GM12865 (cell line): ENCODE measurements at places on chromosomes 2 and 18.
A peak's percentile ranks its signal among the peaks of the same experiment; 100 is the strongest.

GRCh38 chr18:57981308-57982028, 62.6 kb upstream of the NEDD4L start:
- no peak for DNase-seq

DNA sequence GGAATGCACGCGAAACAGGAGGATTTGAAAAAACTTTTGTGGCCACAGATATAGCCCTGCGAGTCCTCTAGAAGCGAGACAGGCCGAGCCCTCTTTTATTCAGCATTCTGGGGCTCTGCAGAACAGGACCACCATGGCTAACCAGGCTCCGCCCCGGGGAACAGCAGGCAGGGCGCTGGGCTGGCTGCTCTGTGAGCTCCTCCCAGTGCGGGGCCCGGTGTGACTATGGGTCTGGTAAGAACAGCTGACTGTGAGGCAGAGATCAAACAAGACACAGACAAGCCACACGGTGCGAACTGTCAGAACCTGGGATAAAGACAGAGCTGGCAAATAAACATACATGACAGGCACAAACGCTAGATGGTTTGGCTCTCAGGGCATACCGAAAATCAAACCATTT, 15.5 kb downstream of the PXDN start:
- DNase-seq, result no peak

DNA sequence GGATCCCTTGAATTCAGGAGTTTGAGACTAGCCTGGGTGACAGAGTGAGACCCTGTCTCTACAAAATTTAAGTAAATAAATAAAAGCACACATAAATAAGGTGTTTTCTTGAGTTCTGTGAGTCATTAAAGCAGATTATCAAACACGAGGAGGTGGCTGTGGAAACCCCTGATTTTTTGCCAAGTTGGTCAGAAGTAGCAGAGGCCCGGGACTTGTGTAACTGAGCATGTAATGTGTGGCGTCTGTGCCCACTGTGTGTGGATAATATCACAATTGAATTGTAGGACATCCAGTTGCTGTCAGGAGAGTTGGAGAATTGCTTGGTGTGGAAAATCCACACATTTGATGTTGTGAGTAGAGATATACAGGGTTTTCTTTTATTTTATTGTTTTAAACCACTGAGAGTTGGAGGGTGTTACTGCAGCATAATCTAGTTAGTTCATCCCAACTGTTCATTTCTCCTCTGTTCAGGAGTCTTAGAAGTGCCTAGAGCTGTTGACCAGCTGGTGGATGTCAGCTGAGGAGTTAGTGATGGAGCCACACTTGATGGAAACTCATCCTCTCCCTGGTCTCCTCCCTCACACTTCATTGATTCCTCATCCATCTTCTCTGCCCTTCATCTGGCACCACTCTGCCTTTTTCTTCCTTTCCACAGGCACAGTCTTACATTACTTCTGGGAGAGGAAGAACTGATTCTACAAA, 45.9 kb upstream of the RHOB start:
- no peak for DNase-seq

DNA sequence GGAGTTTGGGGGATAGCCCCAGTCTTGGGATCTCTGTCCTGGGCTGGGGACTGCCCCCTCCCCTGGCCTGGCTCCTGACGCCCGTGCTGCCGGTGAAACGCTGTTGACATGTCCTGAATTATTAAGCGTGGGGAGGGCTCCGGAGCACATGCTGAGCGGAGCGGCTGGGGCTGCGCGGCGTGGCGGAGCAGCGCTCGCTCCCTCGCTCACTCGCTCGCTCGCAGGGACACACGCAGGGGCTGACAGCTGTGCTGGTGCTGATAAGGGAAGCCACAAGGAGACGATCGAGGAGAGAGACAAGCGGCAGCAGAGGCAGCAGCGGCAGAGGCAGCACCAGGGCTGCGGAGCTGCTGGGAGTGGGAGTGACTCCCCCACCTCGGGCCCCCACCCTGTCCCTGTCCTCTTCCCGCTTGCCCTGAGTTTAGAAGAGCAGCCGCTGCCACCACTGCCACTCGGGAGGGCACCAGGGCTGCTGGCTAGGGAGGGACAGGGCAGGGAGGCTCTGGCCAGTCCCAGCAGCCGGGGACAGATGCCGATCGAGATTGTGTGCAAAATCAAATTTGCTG, at the start of gene ASIC4:
Gene ASIC4 (plus strand): TSS at position 287 of the 566 bp plus-strand sequence. CDS start 243 bp downstream, at position 530.
- no peak for DNase-seq

DNA sequence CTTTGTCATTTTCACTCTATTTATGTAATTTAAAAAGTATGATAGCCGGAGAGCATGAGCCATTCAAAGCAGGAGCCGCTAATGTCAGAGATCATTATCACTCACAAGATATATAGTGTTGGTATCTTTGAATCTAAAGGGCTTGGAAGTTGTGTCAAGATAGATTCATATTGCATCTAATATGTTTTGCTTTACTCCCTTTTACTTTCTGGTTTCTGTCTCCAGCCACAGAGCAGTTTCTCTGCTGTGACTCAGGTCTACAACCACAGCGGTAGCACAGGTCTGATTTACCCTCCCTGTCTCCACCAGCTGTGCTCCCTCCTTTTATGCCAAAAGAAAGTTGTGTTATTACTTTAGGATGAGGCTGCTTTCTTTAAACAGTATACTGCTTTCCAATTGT, 424.0 kb downstream of the ARHGAP15 start:
- DNase-seq, result peak; percentile 18

- peak; percentile 69 for DNase-seq
Observed at GRCh38 chr2:7281231-7282201, 364.3 kb downstream of the RNF144A start.

- DNase-seq, result no peak
Observed at GRCh38 chr2:234521536-234521935, 24.7 kb upstream of the ARL4C start.

DNA sequence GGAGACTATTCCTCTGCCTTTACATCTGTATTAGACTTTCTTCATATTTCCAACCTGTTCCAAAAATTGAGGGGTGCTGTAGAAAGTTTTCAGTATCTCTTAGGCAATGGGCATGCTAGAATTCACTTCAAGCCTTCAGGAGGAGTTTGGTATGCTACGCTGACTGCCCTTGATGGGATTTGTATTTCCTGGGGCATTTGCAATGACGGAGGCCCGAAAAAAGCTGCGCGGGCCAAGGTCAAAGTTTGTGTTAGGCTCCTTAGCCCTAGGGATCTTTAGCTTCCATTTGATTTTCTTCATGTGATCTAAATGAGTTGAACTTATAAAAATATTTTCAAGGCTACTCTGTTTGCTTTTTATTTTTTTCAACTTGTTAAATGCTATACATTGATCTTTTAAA, 5.1 kb downstream of the CPS1 start:
- DNase-seq, result no peak

GRCh38 chr2:106062627-106063026, 131.5 kb downstream of the UXS1 start:
- no peak for DNase-seq

GRCh38 chr2:120544522-120544921, 191.1 kb upstream of the GLI2 start:
- DNase-seq, result no peak
